Stimulated activated CD8-positive, alpha-beta memory T cell treated with anti-CD3 and anti-CD28 coated beads, Interleukin-7, amount 100 ng/mL, for 1 hour (primary cell): ENCODE measurements at places on chromosomes 13 and 19.

- DNase-seq: no peak
Observed at GRCh38 chr13:99501848-99502301, 603 bp downstream of the TM9SF2 start.

GRCh38 chr19:41597600-41598041 is 21.7 kb downstream of the CEACAM21 start:
- peak; percentile 52 for DNase-seq

DNA sequence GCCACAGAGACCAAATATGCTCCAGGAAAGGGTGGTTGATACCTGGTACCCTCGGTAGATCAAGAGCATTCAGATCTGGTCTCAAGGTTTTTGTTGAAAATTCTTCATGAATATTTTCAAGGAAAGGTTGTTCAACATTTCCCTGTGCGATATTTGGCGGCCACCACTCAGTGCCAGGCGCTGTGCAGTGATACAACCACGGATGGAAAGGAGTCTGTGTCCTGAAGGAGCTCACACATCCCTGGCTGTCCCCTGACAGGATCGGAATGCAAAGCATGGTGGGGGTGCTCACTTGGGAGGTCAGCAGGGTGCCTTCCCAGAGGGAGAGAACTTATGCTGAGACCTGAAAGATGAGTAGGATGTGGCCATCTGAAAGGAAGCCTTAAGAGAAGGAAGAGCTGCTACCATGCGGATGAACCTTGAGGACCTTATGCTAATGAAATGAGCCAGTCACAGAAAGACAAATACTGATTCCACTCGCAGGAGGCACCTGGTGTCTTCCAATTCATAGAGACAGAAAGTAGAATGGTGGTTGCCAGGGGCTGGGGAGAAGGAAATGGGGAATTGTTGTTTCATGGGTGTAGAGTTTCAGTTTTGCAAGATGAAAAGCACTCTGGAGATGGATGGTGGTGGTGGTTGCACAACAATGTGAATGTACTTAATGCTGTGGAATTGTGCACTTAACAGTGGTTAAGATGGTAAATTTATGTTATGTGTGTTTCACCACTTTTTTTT is 41.6 kb downstream of the HSPH1 start:
- DNase-seq: no peak

DNA sequence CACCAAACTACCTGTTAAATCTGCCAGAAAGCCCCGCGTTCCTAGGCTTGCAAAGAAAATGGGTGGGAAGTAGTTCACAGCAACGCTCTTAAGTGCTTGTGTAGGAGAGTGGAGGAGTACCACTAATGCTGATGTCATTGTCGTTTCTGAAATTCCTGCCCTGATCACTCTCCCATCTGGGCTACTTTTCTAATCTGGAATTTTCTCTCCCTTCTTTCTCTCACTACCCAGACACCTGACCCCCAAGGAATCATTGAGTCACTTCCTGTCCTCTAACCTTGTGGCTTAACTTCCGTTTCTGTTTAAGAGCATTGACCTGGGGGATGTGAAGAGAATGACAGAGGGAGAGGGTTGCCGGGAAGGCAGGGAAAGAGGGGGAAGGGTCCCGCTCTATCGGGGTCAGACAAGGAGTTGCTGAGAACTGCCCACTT is 98.7 kb downstream of the STARD13 start:
- DNase-seq: no peak

DNA sequence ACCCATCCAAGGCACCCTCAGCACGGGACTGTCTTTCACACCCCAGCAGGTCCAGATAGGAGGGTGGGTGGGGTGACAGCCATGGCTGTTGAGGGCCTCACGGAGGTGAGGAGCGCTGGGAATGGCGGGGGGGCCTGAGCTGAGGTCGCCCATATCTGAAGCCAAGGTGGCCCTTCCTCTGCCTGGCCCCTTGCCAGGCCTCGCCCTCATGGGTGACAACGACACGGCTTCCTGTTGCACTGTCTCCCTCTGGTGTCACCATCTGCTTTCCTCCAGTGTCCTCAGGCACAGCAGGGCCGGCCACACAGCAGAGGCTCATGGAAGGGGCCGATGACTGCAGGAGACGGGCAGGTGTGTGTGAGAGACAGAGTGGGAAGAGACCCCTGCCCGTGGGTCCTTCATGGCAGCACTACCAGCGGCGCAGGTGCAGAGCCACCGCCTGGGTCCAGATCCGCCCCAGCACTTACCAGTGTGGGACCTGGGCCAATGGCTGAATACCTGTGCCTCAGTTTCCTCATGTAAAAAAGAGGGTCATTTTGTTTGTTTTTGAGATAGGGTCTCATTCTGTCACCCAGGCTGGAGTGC is 8.1 kb upstream of the NKPD1 start:
- DNase-seq: no peak

DNA sequence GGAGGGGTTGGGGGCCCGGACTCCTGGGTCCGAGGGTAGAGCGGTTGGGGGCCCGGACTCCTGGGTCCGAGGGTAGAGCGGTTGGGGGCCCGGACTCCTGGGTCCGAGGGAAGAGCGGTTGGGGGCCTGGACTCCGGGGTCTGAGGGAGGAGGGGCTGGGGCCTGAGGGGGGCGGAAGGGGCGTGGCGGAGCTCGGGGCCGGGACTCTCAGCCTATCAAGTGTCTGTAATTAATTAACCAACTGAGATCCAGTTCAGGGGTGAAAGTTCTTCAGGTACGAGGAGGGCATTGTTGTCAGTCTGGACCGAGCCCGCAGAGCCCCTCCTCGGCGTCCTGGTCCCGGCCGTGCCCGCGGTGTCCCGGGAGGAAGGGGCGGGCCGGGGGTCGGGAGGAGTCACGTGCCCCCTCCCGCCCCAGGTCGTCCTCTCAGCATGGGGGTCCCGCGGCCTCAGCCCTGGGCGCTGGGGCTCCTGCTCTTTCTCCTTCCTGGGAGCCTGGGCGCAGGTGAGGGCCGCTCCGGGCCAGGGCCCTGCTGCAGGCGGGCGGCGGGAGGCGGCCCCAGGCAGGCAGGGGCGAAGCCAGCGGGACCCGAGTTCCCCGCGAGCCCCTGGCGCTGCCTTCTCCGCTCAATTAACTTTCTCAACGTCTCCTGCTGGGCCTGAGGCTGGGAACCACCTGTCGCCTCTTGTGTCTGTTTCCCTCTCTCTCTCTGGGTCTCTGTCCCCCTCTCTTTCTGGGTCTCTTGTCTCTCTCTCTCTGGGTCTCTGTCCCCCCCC is 697 bp downstream of the FCGRT start:
- DNase-seq: no peak

- no peak for DNase-seq
Observed at GRCh38 chr19:37943480-37943879, 36.5 kb downstream of the SIPA1L3 start.

GRCh38 chr19:51706296-51706695 is 13.2 kb downstream of the SPACA6 start:
- no peak for DNase-seq

GRCh38 chr19:42150364-42150763 is 18.1 kb upstream of the POU2F2 start:
- DNase-seq: no peak

- no peak for DNase-seq
Observed at GRCh38 chr13:70394031-70394548, 285.8 kb upstream of the KLHL1 start.

DNA sequence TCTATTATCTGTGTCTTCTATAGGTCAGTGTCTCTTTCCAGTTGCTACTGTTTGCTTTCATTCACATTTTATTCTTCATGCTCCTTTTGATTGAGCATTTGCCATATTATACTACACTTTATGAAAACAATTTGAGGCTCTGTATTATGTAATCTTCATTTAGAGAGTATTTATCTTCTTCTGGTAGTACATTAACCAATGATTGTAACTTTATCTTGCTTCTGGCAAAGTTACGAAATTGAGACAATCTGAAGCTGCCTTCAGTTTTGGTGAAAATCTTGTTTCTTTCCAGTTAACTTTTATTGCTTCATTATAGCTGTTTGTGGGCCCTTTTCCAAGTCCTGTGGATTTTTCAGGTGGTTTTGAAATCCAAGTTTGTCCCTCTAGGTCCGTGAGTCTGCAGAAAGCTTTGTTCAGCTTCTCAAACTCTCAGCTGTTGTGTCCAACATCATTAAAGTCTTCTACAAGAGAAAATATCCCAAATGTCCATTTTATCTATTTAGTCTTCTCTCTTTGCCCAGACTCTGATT is 1255.4 kb upstream of the SPRY2 start:
- DNase-seq: no peak

GRCh38 chr19:41792513-41793413 is 3.6 kb upstream of the CEACAM3 start:
- peak; percentile 20 for DNase-seq

- DNase-seq: peak; percentile 70
Observed at GRCh38 chr19:4669723-4670480, at the start of gene MYDGF. Gene MYDGF (minus strand): TSS chr19:4670342. CDS start chr19:4670334, 8 bp downstream.

DNA sequence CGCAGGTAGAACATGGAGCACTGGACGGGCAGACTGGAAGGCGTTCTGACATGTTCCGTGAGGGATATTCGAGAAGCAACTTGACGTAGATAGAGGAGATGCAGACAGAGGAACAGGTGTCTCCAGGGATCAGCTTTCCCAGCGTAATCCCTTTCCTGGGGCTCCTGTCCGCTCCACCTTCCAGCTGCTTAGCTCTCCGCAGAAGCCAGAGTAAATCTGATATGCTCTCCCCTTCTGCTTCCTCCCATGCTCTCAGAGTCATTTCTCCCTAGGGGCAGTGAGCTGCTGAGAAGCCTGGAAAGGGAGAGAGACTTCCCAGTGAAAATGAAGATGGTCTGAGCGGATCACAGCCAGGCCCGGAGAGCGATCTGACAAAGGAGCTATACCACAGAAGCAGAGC is 23.0 kb upstream of the OLFM4 start:
- no peak for DNase-seq

GRCh38 chr19:43534816-43535761 is 2.1 kb downstream of the ZNF575 start:
- DNase-seq: no peak

DNA sequence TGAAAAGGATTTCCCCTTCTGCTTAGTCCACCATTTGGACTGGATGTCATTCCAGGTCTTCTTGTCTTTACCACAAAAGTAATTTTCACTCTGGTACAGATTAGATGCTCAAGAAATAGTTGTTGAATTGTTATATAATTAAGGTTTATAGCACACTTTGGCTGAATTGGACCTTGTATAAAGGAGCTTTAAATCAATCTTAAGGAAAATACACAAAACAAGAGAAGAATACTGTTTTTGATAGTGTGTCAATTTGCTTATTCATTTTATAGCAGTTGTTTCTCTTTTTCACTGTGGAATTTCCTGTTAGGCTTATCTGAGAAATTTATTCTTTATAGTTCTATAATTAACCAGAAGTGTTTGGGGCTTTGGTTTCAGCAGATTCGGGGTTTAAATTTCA is 62.7 kb upstream of the TDRD3 start:
- DNase-seq: no peak

DNA sequence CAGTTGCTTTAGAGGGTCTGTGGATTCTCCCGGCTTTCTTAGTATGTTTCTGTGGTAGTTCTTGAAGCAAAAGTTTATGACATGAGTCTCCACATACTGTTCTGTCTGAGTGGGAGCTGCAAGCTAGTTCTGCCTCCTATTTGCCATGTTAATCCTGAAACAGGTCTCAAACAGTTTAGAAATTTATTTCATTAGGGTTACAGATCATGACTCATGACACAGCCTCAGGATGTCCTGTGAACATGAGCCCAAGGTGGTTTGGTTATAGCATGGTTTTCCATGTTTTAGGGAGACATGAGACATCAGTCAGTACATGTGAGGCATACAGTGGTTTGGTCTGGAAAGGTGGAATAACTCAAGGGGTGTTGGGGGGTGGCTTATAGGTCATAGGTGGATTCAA is 77.5 kb downstream of the FNDC3A start:
- DNase-seq: no peak

GRCh38 chr13:114235697-114236096 is 1.0 kb downstream of the CDC16 start:
- no peak for DNase-seq

DNA sequence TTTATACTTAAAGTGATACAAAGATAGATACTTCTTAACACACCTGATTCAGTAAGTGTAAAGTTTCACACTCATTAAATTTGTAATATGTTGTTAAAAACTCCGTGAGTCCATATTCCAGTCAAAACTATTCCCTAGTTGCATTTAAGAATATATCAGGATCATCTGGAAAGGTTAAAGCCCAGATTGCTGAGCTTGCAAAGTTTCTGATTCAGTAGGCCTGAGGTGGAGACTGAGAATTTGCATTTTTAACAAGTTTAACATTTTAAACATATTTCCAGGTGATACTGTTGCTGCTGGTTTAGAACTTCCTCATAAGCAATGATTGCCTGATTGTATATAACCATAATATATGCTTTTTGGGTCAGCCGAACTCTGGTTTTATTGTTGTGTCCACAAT is 1998.6 kb upstream of the PCDH20 start:
- no peak for DNase-seq

GRCh38 chr19:46704379-46705076 is 12.4 kb downstream of the PRKD2 start:
- peak; percentile 90 for DNase-seq

GRCh38 chr19:41851456-41851855 is 6.6 kb downstream of the DMRTC2 start:
- no peak for DNase-seq

DNA sequence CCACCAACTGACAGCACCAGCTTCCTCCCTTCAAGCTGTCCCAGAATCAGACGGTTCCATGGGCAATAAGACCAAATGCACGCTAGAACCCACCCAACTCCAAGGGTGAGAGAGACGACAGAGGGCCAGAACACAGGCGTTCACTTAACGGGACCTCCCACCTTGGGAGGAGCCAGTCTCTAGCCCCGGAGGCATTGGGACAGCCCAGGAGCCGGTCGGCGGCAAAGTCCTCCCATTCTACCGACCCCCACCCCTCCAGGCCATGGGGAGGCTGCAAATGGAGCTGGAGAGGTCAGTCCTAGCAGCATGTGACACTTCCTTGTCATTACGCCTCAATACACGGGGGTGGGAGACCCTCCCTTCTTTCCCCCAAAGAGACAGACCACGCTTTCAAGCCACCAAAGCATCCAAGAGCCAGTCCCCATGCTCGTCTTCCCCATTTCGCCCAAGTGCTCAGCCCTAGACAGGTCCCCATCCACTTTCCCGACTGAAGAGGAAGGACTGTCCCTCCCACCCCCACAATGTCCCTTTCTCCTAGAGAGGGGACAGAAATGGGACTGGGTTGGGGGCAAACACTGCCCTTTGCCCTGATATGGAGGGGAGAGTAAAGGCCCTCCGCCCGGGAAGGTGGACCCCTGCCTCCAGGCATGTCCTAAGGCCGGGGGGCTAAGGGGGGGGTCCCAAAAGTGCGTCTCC is 964 bp downstream of the KHSRP start:
- DNase-seq: no peak
